Keratinocyte (primary cell): ENCODE measurements at places on chromosomes 7 and 10. TPM values are rescaled to one million over a fixed set of nuclear protein-coding genes. Genes with fewer than 3 reads are reported as not detected.

TRPV5 gene
- polyA plus RNA-seq: not detected in 3 replicates

SPOCK2 gene
- 0.03 to 0.18 TPM (median 0.14 TPM) in 3 replicates for polyA plus RNA-seq

NPS gene
- polyA plus RNA-seq: not detected in 3 replicates

LIPF gene
- polyA plus RNA-seq: not detected in 3 replicates

SLC26A4 gene
- 0.14 to 0.26 TPM (median 0.15 TPM) in 3 replicates for polyA plus RNA-seq

MACC1 gene
- 9.6 to 16.4 TPM (median 11.3 TPM) in 3 replicates for polyA plus RNA-seq

SLC25A13 gene
- polyA plus RNA-seq: 21.0 to 29.4 TPM (median 25.2 TPM) in 3 replicates

AHR gene
- polyA plus RNA-seq: 7.7 to 19.4 TPM (median 13.4 TPM) in 3 replicates

TRIL gene
- 0.01 to 0.03 TPM in 2 of 3 replicates, not detected in the other for polyA plus RNA-seq

NME8 gene
- polyA plus RNA-seq: not detected in 3 replicates
